CD4-positive, CD25-positive, alpha-beta regulatory T cell (primary cell): ENCODE measurements at places on chromosomes 4 and X. TPM values are rescaled to one million over a fixed set of nuclear protein-coding genes. Genes with fewer than 3 reads are reported as not detected.
A peak's percentile ranks its signal among the peaks of the same experiment; 100 is the strongest.

CXCR3 gene
- total RNA-seq = 31.9 TPM

IGFBP7 gene
- total RNA-seq = 0.91 TPM

GRCh38 chr4:37219242-37219641 is 25.3 kb upstream of the NWD2 start:
- no peaks in the 10 kb centered on the region for H3K36me3 ChIP-seq
- no peak for DNase-seq
- H3K27ac ChIP-seq = no peak overlapping the region
- H3K4me1 ChIP-seq = no peaks in the 10 kb centered on the region
- H3K4me3 ChIP-seq = no peak overlapping the region

DNA sequence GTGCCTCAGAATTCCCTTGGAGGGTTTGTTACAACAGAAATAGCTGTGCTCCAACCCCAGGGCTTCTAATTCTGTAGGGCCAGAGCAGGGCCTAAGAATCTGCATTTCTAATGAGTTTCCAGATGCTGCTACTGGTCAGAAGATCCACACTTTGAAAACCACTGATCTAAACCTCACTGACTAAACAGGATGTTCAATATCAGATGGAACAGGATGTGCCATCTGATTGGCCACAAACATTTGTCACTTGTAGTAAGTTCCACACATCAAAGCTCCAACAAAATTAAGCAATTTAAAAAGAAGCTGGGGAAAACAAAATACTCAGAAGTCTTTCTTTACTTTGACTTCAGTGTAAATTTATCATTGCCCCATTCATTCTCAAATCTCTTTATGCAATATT is 14.3 kb downstream of the CASK start:
- peaks cover 4% of the 10 kb centered on the region for H3K36me3 ChIP-seq
- H3K4me3 ChIP-seq = peak overlapping the region; percentile 59
- peak; percentile 65 for DNase-seq
- peaks cover 11% of the 10 kb centered on the region for H3K4me1 ChIP-seq
- peak overlapping the region; percentile 41 for H3K27ac ChIP-seq

- no peaks in the 10 kb centered on the region for H3K27me3 ChIP-seq
- H3K36me3 ChIP-seq = no peaks in the 10 kb centered on the region
- no peaks in the 10 kb centered on the region for H3K4me1 ChIP-seq
- no peak overlapping the region for H3K27ac ChIP-seq
Measured at GRCh38 chr4:169033660-169034059, 23.6 kb upstream of the CBR4 start.

- H3K27ac ChIP-seq = no peak overlapping the region
- H3K4me1 ChIP-seq = no peaks in the 10 kb centered on the region
- no peak for DNase-seq
- H3K27me3 ChIP-seq = no peaks in the 10 kb centered on the region
- no peak overlapping the region for H3K4me3 ChIP-seq
Measured at GRCh38 chr4:41039317-41039716, 175.0 kb downstream of the APBB2 start.

DNA sequence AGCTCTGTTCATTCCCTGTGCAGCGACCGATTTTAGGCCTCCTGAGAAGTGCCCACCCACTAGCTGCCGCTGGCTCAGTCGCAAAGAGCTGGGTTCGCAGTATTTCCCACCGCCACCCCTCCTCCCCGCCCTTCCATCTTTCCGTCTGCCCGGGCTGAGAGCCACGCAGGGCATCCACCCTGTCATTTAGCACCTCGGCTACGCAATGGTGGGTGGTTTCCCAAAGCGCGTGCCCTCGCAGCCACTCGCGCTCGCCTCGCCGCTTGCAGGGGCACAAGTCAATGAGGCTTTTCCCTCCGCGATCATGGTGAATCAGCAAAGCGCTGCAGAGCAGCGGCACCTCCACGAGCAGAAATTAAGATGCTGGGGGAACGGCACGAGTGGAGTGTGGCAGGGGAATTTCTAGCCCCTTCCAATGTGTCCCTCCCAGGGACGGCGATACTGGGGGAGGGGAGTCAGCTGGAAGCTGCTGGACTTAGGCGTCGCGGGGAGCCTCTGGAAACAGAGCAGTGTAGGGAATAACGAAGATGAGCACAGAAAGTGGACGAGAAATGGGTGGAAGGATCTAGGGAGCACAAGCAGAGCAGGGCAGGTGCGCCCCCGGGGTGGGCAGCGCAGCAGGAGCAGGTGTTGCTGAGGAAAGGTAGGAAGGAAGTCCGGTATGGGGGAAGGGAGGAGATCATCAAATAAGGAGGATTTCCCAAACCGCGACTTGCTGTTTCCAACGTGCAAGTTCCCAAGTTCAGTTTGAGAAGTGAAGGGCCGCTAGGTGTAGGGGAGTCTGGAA is 2.4 kb upstream of the PTCHD1 start:
- no peaks in the 10 kb centered on the region for H3K36me3 ChIP-seq
- H3K27ac ChIP-seq = no peak overlapping the region
- peaks cover 4% of the 10 kb centered on the region for H3K27me3 ChIP-seq
- DNase-seq = peak; percentile 6
- no peak overlapping the region for H3K4me3 ChIP-seq

- H3K4me3 ChIP-seq = no peak overlapping the region
- no peak for DNase-seq
- no peaks in the 10 kb centered on the region for H3K36me3 ChIP-seq
- no peaks in the 10 kb centered on the region for H3K4me1 ChIP-seq
- H3K27me3 ChIP-seq = no peaks in the 10 kb centered on the region
Measured at GRCh38 chr4:106691749-106692148, 323.2 kb upstream of the GIMD1 start.

DNA sequence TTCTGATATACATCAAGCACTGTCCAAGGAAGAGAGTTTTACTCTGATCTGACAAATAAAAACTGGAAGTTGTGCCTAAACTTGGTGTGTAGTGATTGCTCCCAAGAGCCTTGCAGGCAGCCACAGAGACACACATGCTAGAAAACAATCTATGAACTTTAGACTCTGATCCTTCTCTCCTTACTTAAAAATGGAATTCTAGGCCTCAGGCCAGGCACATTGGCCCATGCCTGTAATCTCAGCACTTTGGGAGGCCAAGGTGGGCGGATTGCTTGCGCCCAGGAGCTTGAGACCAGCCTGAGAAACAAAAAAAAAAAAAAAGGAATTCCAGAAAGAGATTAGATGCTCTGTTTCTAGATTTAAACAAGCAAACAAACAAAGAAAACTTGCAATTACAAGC is 45.6 kb upstream of the S100G start:
- peak overlapping the region; percentile 66 for H3K27ac ChIP-seq
- peaks cover 9% of the 10 kb centered on the region for H3K4me1 ChIP-seq
- H3K4me3 ChIP-seq = peak overlapping the region; percentile 60
- no peaks in the 10 kb centered on the region for H3K27me3 ChIP-seq
- no peak for DNase-seq
- H3K36me3 ChIP-seq = no peaks in the 10 kb centered on the region

GRCh38 chrX:41178201-41178600 is 93.0 kb downstream of the USP9X start:
- H3K4me1 ChIP-seq = peaks cover 4% of the 10 kb centered on the region
- no peak overlapping the region for H3K4me3 ChIP-seq
- H3K36me3 ChIP-seq = peaks cover 6% of the 10 kb centered on the region
- no peak for DNase-seq
- H3K27me3 ChIP-seq = no peaks in the 10 kb centered on the region
